Activated CD8-positive, alpha-beta T cell treated with anti-CD3 and anti-CD28 coated beads, Interleukin-2, amount 10 ng/mL, durations not matched to agents 7 days and 5 days (primary cell): ENCODE measurements at places on chromosomes 16 and 17. TPM values are rescaled to one million over a fixed set of nuclear protein-coding genes. Genes with fewer than 3 reads are reported as not detected.

- H3K4me3 ChIP-seq: no peak overlapping the region
- DNase-seq: no peak
- H3K27me3 ChIP-seq: no peaks in the 10 kb centered on the region
- H3K36me3 ChIP-seq: peaks cover 14% of the 10 kb centered on the region
- H3K4me1 ChIP-seq: peaks cover 17% of the 10 kb centered on the region
These were observed 6.7 kb downstream of the PITPNA start for GRCh38 chr17:1555651-1556471.

DNA sequence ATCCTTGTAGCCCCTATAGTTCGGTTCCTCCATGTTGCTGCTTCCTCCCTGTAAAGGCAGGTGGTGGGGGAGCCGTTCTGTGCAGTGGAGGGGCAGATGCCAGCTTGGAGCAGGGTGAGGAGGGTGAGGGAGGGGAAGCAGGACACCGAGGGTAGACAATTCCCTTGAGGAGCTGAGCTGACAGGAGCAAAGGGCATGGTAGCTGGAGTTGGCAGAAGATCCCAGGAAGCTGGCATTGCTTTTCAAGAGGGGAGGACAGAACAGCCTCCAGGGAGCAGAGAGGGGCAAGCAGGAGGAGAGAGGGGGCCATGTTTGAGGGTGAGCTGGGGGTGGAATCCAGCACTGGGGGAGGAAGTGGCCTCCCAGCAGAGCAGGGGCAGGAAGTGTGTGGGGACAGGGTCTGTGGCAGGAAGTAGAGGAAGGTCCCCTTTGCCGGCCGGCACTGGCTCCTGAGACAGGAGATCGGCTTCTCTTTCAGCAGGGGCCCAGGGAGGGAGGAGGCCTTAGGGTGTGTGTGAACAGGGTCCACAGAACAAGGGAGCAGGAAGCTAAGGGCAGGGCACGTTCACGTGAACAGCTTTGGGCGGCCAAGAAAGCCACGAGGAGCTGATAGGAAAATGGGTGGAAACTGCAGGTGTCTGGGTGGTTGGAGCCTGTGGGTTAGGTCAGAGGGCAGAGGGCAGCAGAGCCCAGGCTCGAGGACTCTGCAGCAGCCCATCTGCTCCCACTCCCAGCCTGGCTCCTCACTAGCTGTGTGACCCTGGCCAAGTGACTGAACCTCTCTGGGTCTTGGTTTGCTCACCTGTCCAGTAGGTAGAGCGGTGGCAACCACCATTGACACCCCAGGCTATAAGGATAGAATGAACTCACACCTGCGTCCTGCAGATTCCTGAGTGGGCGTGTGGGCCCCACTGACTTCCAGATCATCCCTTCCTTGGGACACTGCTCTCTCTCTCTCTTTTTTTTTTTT is 17.5 kb upstream of the SPNS2 start:
- peaks cover 21% of the 10 kb centered on the region for H3K36me3 ChIP-seq
- H3K27ac ChIP-seq: peak overlapping the region; percentile 99
- H3K27me3 ChIP-seq: no peaks in the 10 kb centered on the region
- DNase-seq: peak; percentile 83
- peaks cover 62% of the 10 kb centered on the region for H3K4me1 ChIP-seq

DNA sequence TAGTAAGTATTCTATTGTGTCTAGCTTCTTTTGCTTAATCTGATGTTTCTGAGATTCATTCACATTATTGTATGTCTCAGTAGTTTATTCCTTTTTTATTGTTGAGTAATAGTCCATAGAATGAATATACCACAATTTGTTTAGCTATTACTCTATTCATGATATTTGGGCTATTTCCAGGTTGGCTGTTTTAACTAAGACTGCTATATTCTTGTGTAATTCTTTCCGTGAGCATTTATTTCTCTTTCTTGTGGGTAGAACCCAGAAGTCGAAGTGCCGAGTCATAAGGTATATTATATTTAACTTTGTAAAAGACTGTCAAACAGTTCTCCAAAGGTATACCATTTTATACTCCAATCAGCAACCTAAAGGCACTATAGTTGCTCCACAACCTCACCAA is 160.8 kb downstream of the ANKFN1 start:
- DNase-seq: no peak
- H3K36me3 ChIP-seq: no peaks in the 10 kb centered on the region
- no peak overlapping the region for H3K27ac ChIP-seq
- no peak overlapping the region for H3K4me3 ChIP-seq
- H3K4me1 ChIP-seq: peaks cover 2% of the 10 kb centered on the region

GRCh38 chr16:63717806-63718205 is 1404.1 kb downstream of the CDH11 start:
- H3K4me1 ChIP-seq: no peaks in the 10 kb centered on the region
- no peaks in the 10 kb centered on the region for H3K36me3 ChIP-seq
- no peak for DNase-seq
- H3K27ac ChIP-seq: no peak overlapping the region

DNA sequence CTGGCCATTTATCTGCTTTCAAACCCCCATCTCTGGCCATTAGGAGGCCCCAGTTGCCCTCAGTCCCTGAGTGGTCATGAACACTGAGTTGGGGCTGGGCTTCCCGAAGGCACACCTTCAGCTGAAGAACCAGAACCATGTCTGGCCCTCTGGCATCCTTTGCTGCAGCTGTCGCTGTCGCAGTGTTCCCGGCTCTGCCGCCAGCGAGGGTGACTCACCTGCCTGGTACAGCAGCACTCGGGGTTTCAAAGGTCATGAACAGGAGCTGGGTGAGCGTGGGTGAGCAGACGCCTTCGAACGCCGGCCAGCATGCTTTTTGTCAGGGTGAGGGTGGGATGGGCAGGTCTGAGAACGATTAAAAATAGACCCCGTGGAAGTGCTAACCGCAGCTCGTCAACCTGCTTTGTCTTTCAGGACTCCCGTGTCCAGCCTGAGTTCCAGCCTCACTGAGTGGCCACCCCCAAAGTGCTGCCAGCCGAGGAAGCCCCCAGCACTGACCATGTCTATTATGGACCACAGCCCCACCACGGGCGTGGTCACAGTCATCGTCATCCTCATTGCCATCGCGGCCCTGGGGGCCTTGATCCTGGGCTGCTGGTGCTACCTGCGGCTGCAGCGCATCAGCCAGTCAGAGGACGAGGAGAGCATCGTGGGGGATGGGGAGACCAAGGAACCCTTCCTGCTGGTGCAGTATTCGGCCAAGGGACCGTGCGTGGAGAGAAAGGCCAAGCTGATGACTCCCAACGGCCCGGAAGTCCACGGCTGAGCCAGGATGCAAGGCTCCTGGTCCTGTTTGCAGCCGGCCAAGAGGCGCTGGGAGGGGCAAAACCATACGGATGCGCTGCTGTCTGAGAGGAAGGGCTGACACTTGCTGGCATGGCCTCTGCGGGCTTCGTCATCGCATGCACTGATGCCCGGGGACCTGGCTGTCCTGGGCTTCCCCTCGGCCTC is 7.6 kb downstream of the SNN start:
- peaks cover 82% of the 10 kb centered on the region for H3K4me1 ChIP-seq
- H3K4me3 ChIP-seq: no peak overlapping the region
- H3K27me3 ChIP-seq: no peaks in the 10 kb centered on the region
- DNase-seq: no peak

DNA sequence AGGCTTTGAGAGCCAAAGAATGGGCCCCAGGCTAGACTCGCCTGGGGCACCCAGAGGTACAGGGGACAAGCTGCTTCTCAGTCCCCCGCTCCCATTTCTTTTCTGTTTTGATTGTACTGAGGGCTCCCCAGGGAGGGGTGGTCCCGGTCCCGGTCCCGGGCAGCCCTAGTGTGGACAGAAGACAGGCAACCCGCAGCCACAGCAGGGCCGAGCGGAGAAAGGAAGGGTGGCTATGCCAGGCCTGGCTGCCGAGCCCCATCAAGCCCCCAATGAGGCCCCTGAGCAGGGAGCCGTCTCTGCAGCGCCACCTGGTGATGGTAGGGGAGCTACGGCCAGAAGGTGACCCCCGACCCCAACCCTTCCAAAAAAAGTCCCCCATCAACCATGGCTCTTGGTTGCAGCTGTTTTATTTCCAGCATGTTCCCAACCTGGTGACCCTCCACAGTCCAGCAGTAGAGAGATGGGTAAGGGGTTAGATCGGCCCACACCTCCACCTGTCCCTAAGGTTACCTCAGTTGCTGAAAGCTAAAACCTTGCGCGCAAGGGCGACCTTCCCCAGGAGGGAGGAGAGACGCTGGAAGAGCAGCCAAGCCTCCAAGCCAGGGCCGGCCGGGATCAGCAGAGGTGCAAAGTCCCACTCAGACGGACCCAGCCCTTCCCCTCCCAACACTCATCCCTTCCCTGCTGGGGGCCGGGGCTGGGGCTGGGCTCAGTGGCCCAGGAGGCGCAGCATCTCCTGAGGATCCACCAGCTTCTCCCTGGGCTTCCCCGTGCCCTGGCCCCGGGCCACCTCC is 2.6 kb upstream of the GRIN2C start:
- H3K27ac ChIP-seq: no peak overlapping the region
- H3K4me3 ChIP-seq: no peak overlapping the region
- DNase-seq: peak; percentile 71
- H3K36me3 ChIP-seq: peaks cover 17% of the 10 kb centered on the region
- H3K27me3 ChIP-seq: peaks cover 36% of the 10 kb centered on the region
- peaks cover 21% of the 10 kb centered on the region for H3K4me1 ChIP-seq

GRCh38 chr17:38709864-38710603 is 5.0 kb downstream of the MLLT6 start:
- peak overlapping the region; percentile 56 for H3K27ac ChIP-seq
- peaks cover 61% of the 10 kb centered on the region for H3K4me1 ChIP-seq
- no peak for DNase-seq
- no peak overlapping the region for H3K4me3 ChIP-seq

- H3K4me1 ChIP-seq: peaks cover 28% of the 10 kb centered on the region
- H3K27ac ChIP-seq: peak overlapping the region; percentile 78
- peak overlapping the region; percentile 69 for H3K4me3 ChIP-seq
- H3K36me3 ChIP-seq: peaks cover 16% of the 10 kb centered on the region
- peaks cover 10% of the 10 kb centered on the region for H3K27me3 ChIP-seq
- DNase-seq: peak; percentile 58
These were observed 773 bp downstream of the SYNGR3 start for GRCh38 chr16:1990351-1991134.

- no peak overlapping the region for H3K27ac ChIP-seq
- peaks cover 2% of the 10 kb centered on the region for H3K4me1 ChIP-seq
- no peak for DNase-seq
- H3K4me3 ChIP-seq: no peak overlapping the region
- H3K36me3 ChIP-seq: no peaks in the 10 kb centered on the region
These were observed 78.0 kb downstream of the GNAO1 start for GRCh38 chr16:56269281-56269680.

Gene RBFOX1
- total RNA-seq: not detected

Gene TMEM220
- 1.1 TPM for total RNA-seq

Gene ZNF23
- total RNA-seq: 8.7 TPM

Gene FN3K
- 1.9 TPM for total RNA-seq

Gene KRTAP3-2
- total RNA-seq: not detected
